ENCODE measurements at places on chromosomes 2 and 18.

DNA sequence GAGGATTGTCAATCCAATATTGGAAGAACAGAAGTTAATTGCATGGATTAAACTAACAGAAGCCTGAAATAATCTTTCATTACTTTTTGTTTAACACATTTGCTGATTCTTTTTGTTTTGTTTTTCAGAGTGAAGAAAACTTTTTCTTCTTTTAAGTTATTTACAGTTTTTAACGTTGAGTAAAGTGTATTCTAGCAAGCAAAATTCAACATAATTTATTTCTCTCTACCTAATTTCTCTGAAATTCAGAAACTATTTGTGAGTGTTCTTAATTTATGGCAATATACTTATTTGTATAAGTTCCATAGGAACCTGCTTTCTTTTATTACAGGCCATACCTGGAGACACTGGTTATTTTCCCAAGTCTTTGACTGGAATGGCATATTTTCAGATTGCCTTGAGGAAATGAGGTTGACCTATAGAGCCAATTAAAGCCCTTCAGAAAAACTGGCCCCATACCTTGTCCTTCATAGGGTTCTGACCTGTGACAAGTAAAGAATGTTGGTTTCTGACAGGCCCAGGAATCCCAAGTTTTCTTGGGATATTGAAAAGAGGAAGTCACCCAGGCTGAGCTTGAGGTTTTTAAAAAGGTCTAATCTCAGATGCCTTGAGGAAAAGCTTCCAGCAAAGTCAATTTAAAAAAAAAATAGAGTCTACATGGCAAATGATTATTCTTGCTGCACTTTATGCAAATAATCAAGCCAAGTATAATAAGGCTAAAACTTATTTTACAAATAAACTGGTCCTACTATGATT is 26.8 kb upstream of the LIPG start:
- DNase-seq, result no peak

DNA sequence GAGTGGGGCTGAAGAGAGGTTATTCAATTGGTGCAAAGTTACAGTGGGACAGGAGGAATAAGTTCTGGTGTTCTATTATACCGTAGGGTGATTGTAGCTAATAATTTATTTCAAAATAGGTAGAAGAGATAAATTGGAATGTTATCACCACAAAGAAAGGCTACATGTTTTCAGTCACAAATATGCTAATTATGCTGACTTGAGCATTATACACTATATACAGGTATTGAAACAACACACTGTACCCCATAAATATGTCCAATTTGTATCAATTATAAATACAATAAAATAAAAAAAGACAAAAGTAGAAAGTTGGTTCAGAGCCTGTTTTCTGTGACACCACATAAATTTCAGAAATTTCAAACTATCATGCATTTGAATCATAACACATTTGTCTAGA is 97.7 kb downstream of the CDH19 start:
- DNase-seq, result no peak

- no peak for DNase-seq
These were observed 145.7 kb upstream of the HDAC4 start for GRCh38 chr2:239546541-239546940.

GRCh38 chr2:183000846-183001245 is 37.4 kb downstream of the NCKAP1 start:
- DNase-seq, result no peak

DNA sequence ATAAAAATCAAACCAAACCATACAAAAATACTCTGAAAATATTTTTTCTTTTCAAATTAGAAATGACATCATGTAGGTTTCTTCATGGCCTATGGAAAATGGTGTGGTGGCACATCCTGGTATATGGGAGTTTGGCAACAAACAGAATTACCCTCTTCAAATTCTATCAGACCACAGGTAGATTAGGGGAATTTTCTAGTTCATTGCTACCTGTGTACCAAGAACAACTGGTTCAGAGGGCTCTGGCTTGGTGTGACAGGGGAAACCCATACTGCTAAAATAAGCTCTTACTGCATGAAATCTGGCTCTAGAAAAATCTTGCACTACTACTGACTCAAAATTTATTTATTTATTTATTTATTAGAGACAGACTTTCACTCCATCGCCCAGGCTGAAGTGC is 63.4 kb upstream of the PELI1 start:
- no peak for DNase-seq

All from inflammatory macrophage treated with lipopolysaccharide for 4 hours (primary cell).